ENCODE measurements at places on chromosomes 7 and 10.

DNA sequence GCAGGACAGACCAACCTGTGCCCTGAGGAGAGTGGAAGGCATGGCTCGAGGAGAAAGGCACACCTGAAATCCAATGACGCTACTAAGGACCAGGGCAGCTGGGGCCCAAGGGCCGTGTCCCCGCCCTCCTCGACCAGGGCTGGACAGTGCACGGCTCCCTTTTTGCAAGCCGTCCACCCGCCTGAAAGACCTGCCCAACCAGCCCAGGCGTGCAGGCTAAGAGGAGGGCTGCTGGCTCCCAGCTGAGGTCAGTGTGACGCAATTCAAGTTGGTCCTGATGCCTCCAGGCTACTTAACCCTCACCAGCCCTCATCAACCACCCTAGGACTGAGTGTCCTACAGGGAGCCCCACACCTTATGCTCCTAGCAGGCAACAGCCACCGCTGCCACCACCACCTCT lies 69.3 kb downstream of the DLG5 start:
- DNase-seq, result no peak

DNA sequence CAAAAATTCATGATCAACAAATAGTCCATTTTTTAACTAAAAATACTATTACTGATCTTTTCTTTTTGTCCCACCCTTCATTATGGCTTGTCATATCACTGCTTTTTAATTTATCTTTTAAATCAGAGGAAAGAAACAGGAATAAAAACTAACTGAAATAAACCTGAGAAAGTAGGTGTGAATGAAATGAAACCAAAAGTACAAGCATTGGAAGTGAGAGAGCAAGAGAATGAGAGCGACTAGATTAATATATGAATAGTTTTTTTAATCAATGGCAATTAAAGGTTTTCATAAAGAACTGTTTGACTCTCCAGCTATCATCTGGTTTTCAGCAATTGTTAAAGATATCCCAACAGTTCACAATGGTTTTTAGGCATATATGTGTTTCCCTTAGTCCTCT lies 137.8 kb downstream of the SPAG6 start:
- no peak for DNase-seq

- DNase-seq, result no peak
These were observed 3.7 kb downstream of the DDX56 start for GRCh38 chr7:44569959-44570358.

- DNase-seq, result peak; percentile 11
These were observed 199.8 kb downstream of the RNLS start for GRCh38 chr10:88383276-88383675.

DNA sequence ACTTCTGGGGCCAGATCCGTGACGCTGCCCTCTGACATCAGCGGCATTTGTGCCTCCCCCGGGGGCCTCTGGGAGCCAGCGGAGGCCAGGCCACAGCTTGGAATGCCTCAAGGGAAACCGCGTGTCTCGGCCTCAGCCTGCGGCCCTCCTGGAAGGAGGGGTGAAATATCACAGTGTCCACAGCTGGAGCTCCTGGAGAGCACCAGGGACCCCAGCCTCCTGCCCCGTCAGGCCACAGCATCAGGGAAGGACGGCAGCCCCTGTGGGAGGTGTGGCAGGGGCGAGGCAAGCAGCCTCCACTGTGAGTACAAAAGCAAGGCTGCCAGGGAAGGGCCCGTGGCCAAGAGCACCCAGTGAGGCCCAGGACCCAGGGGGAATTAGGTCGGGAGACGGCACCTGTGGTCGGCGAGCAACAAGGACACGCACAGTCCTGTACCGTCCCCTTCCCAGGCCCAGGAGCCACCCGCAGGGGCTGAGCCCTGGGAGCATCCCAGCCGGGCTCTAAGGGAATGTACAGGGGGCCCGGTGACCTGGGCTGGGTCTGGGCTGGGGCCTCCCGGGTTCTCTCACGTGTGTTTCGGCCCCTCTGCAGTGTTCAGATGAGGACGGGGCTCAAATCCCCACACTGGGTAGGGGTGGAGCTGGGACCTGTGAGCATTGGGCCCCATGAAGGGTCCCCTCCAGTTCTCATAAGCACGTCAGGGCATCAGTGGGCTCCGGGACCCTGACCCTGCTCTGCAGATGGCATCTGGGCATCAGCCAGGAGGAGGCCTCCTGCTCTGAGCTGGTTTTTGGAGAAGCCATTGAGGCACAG lies 18.7 kb upstream of the KNDC1 start:
- no peak for DNase-seq

GRCh38 chr7:134084488-134085144 lies 42.5 kb upstream of the LRGUK start:
- DNase-seq, result peak; percentile 0

DNA sequence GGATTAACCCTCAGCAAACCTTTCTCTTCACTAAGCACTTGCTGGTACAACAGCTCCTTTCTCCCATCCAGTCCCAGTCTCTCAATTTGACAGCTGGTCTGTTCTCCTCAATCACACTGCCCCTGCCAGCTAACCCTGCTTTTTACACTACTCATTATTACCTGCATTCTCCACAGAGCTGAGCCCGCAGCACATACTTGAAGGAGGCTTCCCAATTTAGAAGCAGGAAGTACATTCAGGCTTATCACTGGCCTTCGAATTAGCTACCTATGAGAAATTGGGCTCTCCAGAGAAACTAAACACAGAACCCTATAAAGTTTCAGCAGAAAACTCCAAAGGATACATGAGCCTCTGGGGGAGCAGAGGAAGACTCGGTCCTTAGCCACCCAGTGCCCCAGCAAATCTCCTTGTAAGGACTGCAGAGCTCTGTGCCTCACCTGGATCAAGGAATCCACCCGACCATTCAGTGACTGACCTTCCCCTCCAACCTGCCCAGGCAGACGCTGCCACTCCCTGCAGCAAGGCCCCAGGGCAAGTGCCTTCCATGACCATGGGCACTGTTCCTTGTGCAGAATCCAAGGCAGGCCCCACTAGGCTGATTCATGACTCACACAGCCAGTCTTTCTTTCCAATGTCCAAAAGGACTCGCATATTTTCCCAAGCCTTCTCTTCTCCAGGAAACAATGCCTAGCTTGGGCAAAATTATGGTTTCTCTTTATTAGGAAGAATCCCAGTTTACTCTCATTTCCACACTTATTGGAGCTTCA lies 68.0 kb downstream of the VOPP1 start:
- DNase-seq, result no peak

GRCh38 chr7:107836237-107837144 lies 33.5 kb upstream of the SLC26A3 start:
- DNase-seq, result peak; percentile 69

DNA sequence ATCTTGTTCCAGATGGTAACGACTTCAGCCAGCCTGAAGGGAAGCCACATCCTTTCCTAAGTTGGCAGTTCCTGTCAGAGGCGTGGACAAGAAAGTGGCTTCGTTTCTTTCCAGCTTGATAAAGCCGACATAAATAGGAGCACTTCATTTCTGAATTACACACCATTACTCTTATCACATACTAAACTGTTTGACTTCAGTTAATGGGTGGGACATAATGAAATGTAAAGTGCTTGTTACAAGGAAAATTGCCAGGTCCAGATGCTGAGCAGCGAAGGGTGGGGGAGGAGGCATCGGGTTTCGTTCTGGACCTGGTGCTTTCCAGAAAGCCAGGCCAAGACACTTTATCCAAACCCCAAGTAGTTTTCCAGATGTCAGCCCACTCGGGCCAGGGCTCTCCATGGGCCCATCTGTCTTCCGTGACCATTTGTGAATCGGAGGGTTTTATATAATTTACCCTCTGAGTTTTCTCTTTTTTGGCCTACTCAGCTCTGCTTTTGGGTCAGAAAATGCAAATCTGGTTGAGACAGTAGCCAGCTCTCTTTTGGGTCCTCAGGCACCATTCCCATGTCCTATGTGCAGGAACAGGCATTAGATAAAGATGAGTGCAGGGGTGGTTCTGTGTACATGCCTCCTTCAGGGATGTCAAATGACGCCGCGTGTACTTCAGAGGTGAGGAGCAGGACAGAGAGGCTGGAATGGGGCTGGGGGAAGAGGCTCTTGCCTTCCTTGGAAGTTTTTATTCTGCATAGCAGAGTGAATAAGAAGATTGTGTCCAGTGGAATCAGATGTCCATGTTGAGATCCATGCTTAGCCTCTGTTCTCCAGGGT lies 90.2 kb downstream of the TACC2 start:
- peak; percentile 22 for DNase-seq

DNA sequence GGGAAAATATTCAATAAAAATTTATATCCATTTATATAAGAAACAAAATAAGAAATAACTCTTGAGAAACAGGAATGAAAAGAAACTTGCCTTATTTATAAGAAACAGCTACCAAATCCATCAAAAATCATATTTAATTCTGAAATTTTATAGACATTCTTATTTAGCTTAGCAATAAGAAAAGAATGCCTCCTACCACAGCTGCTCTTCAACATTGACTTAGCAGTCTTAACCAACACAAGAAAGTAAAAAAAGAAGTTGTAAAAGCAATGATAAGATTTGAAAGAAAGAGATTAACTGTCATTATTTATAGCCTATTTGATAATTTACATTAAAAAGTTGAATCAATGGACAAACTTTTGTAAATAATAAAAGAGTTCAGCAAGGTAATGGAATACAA lies 212.8 kb downstream of the ZNF365 start:
- DNase-seq, result no peak

DNA sequence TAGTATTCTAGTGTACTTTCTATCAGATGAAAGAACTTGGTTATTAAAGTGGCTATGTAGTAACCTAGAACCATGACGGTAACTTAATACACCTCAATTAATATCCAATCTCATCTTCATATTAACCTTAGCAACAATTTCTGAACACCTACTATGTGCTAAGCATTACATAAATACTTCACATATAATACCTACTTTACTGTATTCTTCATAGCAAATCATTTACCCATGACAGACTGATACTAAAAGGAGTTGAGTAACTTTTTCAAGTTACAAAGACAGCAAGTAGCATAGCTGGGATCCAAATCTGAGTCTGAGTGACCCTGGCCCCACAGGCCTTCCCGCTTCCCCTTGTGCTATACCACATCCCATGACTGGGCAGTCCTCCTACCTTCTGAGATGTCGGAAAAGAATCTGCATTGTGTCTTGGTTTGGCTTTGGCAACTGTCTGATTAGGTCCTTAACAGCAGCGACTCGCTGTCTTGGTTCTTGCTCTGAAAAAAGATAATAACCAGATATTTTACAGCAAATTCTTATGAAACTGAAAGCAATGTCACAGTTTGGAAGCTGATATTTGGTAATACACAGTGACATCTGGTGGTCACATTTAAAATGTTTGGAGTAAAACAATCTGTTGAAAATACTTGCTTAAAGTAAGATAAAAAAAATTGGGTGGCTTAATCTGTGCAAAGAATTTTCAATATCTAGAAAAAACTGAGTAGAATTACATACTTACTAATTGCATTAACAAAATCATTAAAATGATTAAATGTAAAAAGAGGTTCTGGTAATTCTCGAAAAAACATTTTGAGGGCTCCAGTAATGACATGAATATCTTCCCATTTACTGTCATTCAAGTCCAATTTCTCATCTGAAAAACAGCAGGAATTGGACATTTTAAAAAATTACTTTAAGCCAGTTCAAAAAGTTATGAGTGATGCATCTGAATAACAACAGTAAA lies 120.1 kb downstream of the ARHGAP12 start:
- peak; percentile 57 for DNase-seq

DNA sequence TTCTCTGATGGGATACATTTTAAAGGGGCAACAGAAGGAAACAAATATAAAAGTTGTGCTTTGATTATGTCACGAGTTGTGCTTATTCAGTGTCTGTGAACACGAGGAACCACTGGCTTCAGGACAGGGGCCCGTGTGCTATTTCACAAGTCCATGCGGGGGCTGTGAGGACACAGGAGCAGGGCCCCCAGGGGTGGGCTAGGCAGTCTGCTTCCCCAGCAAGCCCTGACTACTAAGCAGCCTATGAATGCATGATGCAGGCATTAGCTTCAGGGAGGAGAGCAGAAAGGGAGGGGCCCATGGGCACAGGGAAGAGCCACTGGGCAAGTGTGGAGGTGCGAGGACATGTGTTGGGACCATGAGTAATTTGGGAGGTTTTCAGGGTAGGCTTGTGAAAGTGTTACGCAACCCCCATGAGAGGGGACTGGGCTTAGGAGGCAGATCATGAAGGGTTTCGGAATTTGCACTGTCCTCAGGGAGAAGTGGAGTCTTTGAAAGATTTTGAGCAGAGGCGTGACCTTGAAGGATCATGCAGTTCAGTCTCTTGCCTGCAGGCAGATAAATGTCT lies 424.9 kb downstream of the CALN1 start:
- no peak for DNase-seq

- peak; percentile 54 for DNase-seq
These were observed 38.7 kb upstream of the BICC1 start for GRCh38 chr10:58473976-58474375.

- peak; percentile 38 for DNase-seq
These were observed 13.6 kb downstream of the PON2 start for GRCh38 chr7:95421000-95421846.

- DNase-seq, result peak; percentile 95
These were observed 167.0 kb upstream of the PPP1R3A start for GRCh38 chr7:114085592-114086501.

GRCh38 chr7:74104702-74105101 lies 21.1 kb downstream of the LIMK1 start:
- DNase-seq, result no peak

DNA sequence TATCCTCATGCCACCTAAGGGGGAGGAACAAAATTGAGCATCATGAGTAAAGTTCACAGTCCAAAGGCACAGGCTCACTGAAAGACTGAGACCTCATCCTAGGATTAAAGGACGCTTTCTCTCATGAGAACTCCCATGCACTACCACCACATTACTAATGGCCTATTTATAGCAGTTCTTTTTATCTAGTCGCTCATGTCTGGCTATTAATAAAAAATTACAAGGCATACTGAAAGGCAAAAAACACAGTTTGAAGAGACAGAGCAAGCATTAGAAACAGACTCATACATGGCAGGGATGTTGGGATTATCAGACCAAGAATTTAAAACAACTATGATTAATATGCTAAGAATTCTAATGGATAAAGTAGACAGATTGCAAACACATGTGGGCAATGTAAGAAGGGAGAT lies 46.0 kb upstream of the CDK13 start:
- no peak for DNase-seq

DNA sequence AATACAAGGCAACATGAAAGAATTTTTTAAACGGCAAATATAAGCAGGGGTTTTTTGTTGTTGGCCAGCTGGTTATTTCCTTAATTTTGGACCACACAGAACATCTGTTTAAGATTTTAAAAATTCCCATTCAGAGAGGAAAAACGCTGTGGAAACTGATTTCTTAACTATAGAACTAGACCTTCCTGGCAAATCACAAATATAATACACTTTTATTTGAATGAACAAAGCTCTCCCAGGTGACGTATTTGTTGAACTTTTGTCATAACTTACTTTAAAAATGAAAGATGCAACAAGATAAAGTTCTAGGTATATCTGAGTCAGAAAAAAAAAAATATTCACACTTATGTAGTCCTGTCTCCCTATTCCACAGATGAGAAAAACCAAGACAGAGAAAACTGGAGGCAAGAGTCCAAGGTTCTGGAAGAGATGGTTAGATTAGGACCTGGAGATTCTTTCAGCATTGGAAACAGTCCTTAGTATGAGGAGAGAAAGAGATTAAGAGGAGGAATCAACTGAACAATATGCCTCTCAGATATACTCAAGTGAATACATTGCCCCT lies 269.1 kb downstream of the NEBL start:
- no peak for DNase-seq
